Left lobe of liver (tissue), 2 donors: ENCODE measurements at places on chromosomes 16 and 17. TPM values are rescaled to one million over a fixed set of nuclear protein-coding genes. Genes with fewer than 3 reads are reported as not detected.
A peak's percentile ranks its signal among the peaks of the same experiment; 100 is the strongest.

GRCh38 chr16:11302977-11303376 is 21.8 kb upstream of the PRM1 start:
- no peak for DNase-seq

DNA sequence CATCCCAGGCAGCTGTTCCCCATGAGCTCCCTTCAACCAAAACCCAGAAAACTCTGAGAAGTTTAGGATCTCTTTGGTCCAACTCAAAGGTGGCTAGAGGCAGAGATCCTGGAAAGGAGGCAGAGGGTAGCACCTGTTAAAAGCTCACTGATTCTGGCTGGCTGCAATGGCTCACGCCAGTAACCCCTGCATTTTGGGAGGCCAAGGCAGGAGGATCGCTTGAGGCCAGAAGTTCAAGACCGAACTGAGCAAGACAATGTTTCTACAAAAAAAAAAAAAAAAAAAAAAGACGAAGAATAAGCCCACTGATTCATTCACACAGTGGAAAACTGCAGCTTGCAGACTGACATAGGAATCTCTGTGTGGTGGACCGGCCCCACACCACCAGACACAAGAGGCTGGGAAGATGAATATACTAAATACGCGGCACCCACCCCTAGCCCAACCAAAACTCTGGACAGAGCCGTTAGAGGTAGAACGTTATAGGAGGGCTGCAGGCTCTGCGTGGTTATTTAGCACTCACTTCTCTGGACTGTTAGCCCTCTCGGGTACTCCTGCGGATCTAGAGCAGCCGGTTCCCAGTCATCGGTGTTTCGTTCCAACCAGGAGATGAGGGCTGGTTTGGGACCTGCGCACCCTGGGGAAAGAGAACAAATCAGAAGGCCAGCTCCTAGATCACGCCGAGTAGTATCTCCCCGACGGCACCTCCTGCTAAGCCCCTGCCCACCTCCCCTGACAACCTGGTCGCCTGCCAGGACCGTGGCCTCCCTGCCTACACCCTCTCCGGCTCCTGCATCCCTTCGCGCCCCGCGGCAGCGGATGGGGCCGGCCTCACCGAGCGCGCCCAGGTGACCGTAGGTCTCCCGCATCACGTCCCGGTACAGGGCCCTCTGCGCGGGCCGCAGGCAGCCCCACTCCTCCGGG is 925 bp downstream of the ZNF689 start:
- peak; percentile 70 for DNase-seq

- no peak for DNase-seq
Measured at GRCh38 chr17:81471818-81472456, 40.7 kb downstream of the ACTG1 start.

DNA sequence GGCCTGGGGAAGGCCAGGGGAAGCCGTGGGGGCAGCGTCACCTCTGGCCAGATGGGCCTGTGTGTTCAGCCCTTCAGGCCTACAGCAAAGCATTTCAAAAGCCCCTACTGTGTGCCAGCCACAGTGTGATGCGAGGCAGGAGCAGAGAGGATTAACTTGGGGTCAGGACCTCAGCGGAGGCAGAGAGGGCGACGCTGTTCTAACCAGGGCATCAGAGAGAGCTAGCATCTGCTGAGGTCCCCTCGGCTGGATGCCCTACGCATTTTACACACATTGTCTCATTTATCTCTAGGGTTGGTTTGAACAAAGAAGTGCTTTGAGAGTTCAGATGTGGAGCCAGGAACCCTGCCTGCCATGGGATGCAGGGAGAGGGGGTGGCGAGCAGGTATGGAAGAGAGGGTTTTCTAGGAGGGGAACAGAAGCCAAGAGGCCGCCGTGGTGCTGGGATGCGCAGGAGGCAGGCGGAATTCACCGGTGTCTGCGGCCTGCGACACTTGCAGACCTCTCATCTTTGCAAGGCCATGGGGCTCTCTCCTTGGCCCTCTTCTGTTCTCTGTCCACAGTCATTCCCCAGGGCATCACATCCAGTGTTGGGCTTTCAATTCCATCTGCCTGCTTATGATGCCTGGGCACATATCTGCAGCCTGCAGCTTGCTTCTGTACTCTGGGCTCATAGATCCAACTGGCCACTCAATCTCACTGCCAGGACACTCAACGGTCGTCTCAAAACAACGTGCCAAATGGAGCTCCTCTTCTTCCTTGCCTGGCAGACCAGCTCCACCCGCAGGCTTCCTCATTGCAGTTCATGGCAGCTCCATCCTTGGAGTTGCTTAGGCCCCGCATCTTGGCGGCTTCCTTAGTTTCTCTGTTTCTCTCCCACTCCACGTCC is 8.1 kb upstream of the NKD1 start:
- DNase-seq, result no peak

Gene ZNF624
- 0.60 TPM for total RNA-seq

Gene DNAH9
- 0.20 TPM for total RNA-seq
